Ecto neural progenitor cell (in vitro differentiated cells): ENCODE measurements at places on chromosomes 1 and 21.
A peak's percentile ranks its signal among the peaks of the same experiment; 100 is the strongest.

- no peak for DNase-seq
Observed at GRCh38 chr21:28442085-28442484, 550.6 kb downstream of the LTN1 start.

DNA sequence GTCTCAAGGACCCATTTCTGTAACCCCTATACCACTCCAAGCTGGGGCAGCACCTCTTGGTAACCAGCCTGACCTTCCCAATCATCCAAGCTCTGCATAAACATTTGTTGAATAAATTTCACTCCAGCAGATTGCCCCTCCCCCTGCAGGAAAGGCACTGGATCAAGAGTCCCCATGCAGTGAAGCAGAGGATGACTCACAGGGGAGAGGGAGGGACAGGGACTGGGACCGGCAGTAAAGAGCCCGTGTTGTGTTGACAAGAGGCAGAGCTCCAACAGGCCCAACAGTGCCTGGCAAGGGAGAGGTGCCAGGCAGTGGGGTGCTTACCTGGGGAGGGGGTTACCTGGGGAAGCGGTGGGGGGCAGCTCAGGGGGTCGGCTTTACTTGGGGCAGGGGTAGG, 32.3 kb downstream of the SLC9A1 start:
- DNase-seq: no peak

DNA sequence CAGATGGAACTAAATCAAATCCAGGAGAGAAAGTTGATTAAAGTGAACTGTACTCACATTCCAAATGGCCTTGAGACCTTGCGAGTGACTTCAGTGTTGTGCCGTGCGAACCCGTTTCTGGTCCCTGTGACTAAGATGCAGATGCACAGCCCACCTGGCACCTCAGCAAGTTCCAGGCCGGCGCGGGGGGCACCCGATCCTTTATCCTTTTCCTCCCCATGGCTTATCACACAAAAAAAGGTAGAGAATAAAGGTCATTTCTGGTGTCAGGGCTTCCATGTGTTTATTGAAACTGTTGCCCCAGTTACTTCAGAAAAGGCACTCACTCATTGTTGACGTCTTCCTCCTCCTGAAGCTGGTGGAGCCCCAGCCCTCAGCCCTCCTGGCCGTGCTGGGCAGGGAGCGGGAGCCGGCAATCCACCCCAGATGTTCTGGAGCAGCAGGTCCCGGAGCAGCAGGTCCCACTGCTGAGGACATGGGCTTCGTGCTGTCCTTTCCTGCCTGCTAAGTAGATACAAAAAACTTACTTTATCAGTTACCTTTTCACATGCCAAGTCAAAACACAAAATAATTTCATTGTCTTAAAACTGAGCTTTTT, 53.0 kb downstream of the PCNT start:
- no peak for DNase-seq

GRCh38 chr1:187157115-187157514, 328.4 kb downstream of the PLA2G4A start:
- no peak for DNase-seq

GRCh38 chr1:185045814-185046492, 595 bp downstream of the RNF2 start:
- DNase-seq: peak; percentile 75

DNA sequence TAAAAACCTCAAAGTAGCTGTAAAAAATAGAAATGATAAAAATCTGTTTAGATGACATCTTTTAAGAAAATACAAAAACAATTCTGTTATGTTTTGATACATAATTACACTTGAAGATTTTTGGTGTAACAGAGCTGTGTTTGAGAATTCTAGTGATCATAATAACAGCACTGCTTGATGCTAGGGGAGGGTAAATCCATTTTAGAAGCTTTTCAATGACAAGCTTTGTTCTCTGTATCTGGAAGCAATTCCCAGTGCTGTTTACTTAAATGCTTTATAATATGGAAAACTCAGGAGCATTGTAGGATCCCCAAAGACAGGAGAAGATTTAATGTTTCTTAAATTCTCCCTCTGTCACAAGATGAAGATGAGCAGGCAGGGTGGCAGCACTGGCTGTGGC, 359.3 kb downstream of the PDE4B start:
- no peak for DNase-seq

GRCh38 chr1:240455228-240455821, 156.6 kb downstream of the GREM2 start:
- DNase-seq: no peak

DNA sequence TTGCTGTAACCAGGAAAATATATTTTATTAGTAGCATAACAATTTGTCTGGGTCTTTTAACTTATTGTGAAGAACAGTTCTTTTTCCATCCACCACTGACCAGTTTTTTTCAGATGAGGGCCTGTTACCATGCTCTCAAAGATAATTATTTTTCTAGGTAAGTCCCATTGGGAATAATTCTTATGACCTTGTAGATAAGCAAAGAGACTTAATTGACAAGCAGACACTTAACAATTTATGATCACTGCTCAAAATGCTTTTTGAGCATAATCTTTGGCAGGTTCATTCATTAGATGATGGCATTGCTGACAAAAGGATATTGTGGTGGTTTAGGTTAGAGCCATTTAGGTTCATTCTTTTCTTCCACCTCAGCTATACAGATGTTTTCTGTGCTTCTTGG, 6.6 kb downstream of the SNX27 start:
- no peak for DNase-seq

DNA sequence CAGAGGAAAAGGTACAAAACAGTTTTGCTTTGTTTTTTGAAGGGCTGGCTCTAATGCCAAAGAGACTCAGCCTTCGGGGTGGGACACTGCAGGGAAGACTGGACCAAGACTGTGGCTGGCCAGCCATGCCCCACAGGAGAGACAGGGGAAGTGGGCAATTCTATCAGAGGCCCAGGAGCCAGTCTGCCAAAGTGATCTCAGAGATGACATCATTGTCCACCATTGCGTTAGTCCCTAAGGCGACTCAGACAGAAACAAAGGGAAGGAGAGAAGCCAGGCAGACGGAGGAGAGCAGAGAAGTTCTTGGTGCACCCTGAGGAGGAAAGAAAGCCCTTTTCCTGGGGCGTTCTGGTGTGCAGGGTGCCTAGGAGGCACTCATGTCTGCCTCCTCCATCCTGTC, 26.4 kb downstream of the OPTC start:
- DNase-seq: no peak

DNA sequence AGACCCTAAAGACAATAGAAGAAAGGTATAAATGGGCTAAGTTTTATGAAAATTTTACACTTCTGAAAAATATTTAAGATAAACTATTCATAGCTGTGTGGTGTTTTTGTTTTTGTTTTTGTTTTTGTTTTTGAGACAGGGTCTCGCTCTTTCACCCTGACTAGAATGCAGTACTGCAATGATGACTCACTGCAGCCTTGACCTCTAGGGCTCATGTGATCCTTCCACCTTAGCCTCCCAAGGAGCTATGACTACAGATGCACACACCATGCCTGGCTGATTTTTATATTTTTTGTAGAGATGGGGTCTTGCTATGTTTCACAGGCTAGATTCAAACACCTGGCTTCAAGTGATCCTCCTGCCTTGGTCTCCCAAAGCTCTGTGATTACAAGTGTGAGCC, 66.6 kb downstream of the PUM1 start:
- no peak for DNase-seq

DNA sequence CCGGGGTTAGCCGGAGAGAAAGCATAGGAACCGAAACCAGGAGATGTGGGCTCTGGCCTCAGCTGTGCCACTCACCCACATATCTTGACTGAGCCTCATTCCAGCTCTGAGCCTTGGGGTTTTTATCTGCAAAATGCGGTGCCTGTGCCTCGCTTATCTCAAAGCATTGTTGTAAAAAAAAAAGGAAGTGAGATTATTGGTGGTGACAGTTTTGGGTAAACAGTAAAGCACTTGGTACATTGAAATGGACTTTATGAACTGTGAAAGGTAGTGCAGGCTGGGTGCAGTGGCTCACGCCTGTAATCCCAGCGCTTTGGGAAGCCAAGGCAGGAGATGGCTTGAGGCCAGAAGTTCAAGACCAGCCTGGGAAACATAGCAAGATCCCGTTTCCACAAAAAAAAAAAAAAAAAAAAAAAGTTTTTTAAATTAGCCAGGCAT, 3.8 kb downstream of the PTAFR start:
- DNase-seq: no peak

DNA sequence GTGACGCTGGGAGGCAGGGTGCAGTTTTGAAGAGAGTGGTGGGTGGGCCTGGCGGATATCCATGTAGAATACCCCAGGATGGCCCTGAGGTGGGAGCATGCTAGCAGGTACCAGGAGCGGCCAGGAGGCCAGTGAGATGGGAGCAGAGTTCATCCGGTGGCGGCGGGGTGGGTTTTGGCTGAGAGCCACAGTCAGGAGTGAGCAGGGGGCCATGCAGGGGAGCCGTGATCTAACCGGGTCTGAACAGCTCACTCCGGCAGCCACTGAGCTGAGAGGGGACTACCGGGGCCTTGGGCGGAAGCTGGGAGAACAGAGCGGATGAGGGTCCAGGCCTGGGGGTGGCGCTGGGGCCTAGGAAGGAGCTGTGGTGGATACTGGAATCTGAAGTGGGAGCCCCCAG, 47.6 kb upstream of the LRP8 start:
- DNase-seq: peak; percentile 42

DNA sequence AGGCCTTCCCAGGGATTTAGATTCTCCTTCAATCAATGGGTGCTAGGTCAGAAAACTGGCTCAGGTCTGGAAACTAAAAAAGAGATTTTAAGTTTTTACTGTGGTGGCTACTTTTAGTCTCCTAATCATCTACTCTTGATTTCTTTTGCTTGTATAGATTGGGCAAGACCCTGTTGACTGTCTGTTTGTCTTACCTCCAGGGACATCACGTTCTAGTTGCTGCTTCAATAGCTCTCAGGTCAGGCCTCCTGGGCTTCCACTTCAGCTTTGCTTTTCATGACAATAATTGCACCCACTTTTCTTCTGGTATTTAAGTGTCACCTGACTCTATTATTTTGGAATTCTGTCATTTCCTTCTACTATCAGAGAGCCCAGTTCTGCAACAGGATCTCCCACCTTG, 28.5 kb upstream of the CREG1 start:
- DNase-seq: no peak
